Spleen (tissue), 13 donors: ENCODE measurements at places on chromosomes 7 and 10.

DNA sequence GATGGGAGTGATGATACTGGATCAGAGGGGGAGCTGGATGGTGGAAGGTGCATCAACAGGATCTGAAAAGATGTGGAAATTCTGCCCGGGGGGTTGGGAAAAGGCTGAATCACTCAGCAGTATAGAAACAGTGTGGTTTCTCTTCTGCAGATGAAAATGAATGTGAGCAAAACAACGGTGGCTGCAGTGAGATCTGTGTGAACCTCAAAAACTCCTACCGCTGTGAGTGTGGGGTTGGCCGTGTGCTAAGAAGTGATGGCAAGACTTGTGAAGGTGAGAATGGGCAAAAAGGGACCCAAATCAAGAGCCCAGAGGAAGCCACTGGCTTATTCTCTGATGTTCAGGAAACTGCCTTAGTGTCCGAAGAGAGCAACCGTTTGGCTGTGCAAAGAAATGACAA, 12.9 kb downstream of the OIT3 start:
- no peak for DNase-seq

DNA sequence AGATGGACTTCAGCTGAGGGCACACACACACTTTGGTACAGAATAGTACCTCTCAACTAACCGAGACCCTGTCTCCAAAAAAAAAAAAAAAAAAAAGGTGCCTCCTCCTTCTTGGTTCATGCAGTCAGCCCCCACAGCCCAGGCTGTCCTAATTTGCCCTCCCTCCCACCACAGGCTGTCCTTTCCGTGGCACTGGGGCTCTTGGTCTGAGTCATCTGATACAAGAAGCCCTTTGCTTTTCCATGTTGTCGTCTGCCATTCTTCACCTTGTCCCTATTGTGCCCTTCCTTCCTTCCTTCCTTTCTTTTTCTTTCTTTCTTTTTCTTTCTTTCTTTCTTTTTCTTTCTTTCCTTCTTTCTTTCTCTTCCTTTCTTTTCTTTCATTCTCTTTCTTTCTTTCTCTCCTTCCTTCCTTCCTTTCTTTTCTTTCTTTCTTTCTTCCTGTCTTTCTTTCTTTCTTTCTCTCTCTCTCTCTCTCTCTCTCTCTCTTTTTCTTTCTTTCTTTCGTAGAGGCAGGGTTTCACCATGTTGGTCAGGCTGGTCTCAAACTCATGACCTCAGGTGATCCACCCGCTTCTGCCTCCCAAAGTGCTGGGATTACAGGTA, 96.0 kb upstream of the IKZF1 start:
- no peak for DNase-seq

DNA sequence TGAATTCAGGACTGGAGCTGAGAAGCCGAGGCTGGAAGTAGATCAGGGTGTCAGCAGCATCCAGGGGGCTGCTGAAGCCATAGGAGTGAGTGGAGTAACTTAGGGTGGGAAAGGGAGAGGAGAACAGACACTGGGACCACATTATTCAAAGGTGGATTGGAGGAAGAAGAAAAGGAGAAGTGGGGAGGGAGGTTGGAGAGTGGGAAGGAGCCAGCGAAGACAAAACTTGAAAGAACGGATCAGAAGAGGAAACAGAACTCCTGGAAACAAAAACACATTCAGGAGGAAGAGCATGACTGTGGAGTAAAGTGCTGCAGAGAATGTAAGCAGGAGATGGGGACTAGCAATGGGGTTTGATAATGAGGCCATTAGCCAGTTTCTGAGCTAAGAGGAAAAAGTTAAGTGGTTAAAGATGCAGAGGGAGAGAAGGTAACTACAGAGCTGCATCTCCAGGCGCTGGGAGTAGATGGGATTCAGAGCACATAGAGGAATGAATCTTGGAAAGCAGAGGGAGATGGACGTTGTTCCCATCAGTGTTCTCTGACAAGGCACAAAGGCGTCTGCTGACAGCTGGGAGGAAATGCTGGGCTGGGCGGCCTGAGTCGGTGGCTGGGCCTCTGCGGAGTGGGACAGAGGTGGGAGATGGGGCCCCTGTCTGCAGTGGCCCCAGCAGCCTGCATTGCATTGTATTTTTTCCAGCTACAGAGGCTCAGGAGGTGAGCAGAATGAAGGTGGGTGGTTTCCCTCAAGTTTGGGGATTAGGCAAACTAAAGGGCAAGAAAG, 63.1 kb upstream of the LEP start:
- DNase-seq: no peak

- no peak for DNase-seq
Measured at GRCh38 chr7:25643770-25644394, 415.6 kb upstream of the NPVF start.

DNA sequence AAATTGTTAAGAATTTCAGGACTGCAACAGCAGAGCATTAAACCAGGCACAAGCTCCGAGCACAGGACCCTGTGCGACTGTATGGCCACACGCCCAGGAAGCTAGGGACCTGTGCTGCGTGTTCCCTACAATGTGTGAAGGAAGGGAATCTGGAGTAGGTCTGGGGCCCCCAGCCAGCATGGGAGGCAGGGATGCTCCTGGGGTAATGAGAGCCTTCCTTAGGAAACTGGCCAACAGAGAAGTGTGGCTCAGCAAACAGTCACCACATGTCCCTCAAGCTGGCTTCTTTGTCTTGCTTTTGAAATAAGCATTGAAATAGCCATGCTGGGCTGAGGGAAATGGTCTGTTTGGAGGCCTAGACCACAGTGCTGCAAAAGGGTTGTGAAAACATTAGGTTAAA, 8.2 kb downstream of the BLNK start:
- DNase-seq: no peak

GRCh38 chr7:1696671-1697498, 26.8 kb downstream of the ELFN1 start:
- DNase-seq: peak; percentile 58

DNA sequence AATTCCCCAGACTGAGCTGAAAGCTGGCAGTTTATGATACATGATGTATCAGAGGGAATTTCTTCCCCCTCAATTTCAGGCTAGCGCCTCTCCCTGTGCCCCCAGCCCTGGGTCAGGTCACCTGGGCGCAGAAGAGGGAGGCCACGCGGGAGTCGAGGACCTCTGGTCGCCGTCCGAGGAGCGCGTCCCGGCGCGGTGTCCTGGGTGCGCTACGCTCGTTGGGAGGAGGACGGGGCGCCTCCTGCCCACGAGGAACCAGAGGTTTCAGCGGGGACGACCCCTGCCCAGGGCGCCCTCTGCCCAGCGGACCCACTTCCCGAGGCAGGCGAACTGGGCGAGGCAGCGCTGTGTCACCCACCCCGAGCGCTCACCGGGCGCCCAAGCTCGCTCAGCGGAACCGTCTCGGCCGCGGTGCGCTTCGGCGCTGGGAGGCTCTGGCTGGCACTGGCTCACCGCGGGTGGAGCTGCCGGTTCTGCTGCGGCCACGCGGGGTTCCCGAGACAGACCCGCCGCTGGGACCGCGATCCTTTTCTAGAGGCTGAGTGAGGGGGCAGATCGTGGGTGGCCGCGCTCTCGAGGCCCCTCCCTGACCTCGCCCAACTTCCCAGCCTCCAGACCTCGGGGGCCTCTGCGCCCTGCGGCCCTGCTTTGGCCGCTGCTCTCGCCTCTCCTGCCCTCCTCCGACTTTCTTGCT, at the start of gene FAM237B:
FAM237B (minus strand) TSS at position 504 of the 694 bp plus-strand sequence. CDS start 1,556 bp downstream, outside the sequence.
- DNase-seq: peak; percentile 74

DNA sequence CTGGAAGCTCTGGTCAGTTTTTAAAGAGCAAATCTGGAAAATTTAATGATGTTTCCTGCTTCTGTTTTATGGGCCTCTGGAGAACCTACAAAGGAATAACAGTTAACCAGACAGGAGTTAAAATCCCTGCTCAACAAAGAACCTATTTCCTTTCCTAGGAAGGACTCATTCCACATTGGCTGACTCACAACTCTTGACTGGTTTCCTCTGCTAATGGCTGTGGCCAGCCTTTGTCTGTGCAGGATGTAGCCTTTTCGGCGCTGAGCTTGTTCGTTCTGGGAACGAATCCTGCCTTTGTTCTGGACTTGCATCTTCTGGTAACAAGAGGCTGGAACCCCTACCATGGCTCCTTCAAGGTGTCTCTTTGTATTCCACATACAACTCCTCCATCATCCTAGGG, 112.8 kb upstream of the PDCD4 start:
- no peak for DNase-seq

DNA sequence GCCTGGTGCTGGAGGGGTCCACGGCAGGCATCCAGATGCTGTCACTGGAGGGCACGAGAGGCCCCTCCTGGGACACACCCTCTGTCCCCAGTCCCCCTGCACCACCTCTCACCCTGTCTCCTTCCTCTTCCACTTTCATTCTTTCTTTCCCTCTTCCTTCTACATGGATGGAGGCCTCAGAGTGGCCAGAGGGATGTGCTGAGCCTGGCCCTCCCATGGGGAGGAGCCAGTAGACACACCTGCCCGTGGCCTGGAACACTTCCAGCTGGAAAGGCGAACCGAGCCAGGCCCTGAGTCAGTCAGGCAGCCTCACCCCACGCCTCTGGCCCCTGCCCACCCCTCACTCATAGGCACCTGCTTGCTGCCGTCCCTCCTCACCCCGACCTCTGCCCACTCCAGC, 55.9 kb upstream of the MXI1 start:
- DNase-seq: no peak

DNA sequence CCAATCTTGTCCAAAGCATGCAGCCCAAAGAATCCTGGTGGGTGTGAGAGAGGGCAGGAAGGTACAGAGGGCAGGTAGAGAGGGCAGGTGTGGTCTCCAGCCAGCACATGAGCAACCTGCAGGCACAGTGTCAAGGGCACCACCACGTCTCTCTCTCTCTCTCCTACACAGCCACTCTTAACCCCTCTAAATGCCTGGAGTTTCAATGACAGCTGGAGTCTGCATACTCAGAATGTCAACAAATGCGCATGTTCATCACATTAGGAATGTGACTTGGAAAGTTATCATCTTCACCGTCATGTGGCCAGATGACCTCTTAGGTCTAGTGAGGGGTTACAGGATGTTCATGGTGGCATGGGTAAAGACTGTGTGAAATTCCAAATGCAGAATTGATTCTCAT, 456.8 kb downstream of the SORCS1 start:
- no peak for DNase-seq

- peak; percentile 79 for DNase-seq
Measured at GRCh38 chr7:921581-922333, 32.7 kb downstream of the ADAP1 start.

- peak; percentile 66 for DNase-seq
Measured at GRCh38 chr7:157018997-157019608, 8.6 kb upstream of the MNX1 start.

DNA sequence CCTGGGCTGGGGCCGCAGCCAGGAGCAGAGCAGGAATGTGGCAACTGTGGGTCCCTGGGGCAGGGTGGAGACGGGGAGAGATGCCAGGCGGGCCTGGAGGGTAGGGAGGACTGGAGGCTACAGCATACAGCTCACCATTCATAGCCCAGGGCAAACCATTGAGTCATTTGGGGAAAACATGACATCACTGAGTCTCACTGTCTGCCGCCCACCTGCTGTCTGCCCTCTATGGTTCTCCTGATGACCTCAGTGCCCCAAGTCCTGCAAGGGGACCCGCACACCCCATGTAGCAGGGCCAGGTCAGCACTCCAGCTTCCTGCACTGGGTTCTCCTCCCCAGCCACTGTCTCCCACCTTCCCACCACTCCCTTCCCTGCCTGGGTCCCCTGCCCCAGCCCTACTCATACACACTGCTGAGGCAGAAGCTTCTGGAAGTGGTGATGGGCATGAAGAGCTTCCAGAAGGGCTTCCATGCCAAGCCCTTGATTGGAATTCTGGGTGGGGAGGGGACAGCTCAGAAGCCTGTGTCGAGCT, 10.4 kb downstream of the CHST3 start:
- peak; percentile 61 for DNase-seq
